Ovary (tissue), 10 donors: ENCODE measurements at places on chromosomes 13 and 19. TPM values are rescaled to one million over a fixed set of nuclear protein-coding genes. Genes with fewer than 3 reads are reported as not detected.

C19orf33 gene
- 8.6 TPM for total RNA-seq

KIR3DL2 gene
- total RNA-seq, result not detected

FUT1 gene
- 0.51 TPM for total RNA-seq

MBD3L3 gene
- total RNA-seq, result not detected

KANK2 gene
- 302 TPM for total RNA-seq

KLF2 gene
- 87.8 TPM for total RNA-seq

IFNL1 gene
- not detected for total RNA-seq

FFAR1 gene
- 0.52 TPM for total RNA-seq

SLC6A16 gene
- 7.2 TPM for total RNA-seq

IL11 gene
- 0.11 TPM for total RNA-seq

SIGLEC9 gene
- total RNA-seq, result 7.8 TPM

C3 gene
- total RNA-seq, result 1,173 TPM

CD209 gene
- 0.48 TPM for total RNA-seq

TMEM38A gene
- 3.9 TPM for total RNA-seq

RFPL4AL1 gene
- not detected for total RNA-seq

PSG11 gene
- total RNA-seq, result not detected

CEACAM16 gene
- not detected for total RNA-seq

ZNF177 gene
- total RNA-seq, result 4.8 TPM

SLITRK6 gene
- total RNA-seq, result not detected

CBLC gene
- not detected for total RNA-seq

CILP2 gene
- 2.0 TPM for total RNA-seq

SLITRK1 gene
- total RNA-seq, result not detected

KLK15 gene
- total RNA-seq, result not detected

JSRP1 gene
- 0.92 TPM for total RNA-seq

CERS4 gene
- 45.5 TPM for total RNA-seq

NLRP4 gene
- not detected for total RNA-seq

KIR2DL4 gene
- total RNA-seq, result not detected

C1QTNF9B gene
- 0.32 TPM for total RNA-seq

SPHK2 gene
- total RNA-seq, result 27.0 TPM

CPB2 gene
- not detected for total RNA-seq

CEACAM20 gene
- not detected for total RNA-seq

ZSWIM9 gene
- 6.2 TPM for total RNA-seq

PRTN3 gene
- not detected for total RNA-seq

DYRK1B gene
- total RNA-seq, result 11.1 TPM

KLK3 gene
- total RNA-seq, result not detected

KLK8 gene
- total RNA-seq, result 0.60 TPM

F7 gene
- 0.43 TPM for total RNA-seq

KLK10 gene
- total RNA-seq, result 14.7 TPM

VN1R4 gene
- total RNA-seq, result not detected

ZIM2 gene
- total RNA-seq, result 19.3 TPM

SIGLEC5 gene
- total RNA-seq, result 0.13 TPM

CLDN10 gene
- not detected for total RNA-seq
